NAMALWA (cell line): ENCODE measurements at places on chromosomes 7 and 10.
A peak's percentile ranks its signal among the peaks of the same experiment; 100 is the strongest.

GRCh38 chr10:62083412-62084267 is 182.1 kb downstream of the ARID5B start:
- peak; percentile 60 for DNase-seq

DNA sequence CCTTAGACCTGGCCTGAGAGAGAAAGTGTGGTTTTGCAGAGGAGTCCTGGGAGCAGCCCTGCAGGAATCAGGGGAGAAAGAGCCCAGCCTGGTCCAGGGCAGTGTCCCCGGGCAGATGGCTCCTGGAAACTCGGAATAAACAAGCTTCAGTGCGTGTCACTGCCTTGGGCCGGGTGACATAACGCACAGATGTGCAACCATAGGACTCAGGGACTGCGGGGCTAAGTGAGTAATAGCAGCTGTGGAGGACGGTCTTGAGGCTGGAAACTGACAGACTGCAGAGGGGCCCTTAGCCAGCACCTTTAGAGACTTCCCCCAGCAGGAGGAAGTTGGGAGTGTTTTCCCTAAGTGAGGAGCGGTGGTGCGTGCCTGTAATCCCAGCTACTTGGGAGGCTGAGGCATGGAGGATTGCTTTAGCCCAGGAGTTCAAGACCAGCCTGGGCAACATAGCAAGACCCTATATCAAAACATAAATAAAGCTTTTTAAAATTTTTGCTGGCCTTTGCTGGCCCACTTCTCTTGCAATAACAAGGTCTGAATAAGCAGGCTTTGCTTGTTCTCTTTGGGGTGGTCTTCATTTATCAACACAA is 5.3 kb upstream of the CLIP2 start:
- peak; percentile 72 for DNase-seq

- DNase-seq: peak; percentile 46
Observed at GRCh38 chr10:114550756-114551635, 107.1 kb downstream of the ABLIM1 start.

- DNase-seq: no peak
Observed at GRCh38 chr7:118755067-118755625, 530.6 kb downstream of the ANKRD7 start.
